ENCODE measurements at places on chromosomes 7 and 10.

DNA sequence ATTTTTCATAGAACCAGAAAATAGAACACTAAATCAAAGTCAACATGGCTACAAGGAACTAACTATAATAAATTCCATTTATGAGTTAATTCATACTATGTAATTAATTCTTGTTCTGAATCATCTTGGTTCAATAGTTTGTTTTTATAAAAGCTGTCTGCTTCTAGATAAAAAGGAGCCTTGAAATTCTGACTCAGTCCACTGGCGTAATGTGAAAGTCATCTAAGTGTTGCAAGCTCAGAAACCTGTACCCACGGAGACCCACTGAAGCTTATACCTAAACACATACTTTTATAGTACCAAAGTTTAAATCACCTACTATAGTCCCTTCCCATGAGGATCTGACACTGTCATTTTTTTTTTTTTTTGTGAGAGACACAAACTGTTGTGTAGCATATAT lies 489.4 kb downstream of the SEMA3D start:
- DNase-seq = no peak

GRCh38 chr7:152050547-152050971 lies 25.1 kb downstream of the GALNT11 start:
- DNase-seq = no peak

DNA sequence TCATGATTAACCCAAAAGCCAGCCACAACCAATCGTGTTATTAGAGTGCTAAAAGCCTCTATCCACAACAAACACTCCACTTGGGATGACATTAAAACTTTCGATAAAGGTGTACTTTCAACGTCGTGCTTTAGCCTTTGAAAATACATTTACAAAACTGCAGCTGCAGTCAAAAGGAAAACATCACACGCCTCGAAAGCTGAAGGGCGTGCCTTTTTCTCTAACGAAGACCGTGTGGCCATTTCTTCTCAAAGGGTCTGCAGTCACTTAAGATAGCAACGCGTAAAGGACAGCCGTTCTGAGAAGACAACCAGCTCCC lies 1.1 kb downstream of the ARHGAP12 start:
- no peak for DNase-seq

GRCh38 chr7:133202942-133203341 lies 49.9 kb upstream of the EXOC4 start:
- no peak for DNase-seq

DNA sequence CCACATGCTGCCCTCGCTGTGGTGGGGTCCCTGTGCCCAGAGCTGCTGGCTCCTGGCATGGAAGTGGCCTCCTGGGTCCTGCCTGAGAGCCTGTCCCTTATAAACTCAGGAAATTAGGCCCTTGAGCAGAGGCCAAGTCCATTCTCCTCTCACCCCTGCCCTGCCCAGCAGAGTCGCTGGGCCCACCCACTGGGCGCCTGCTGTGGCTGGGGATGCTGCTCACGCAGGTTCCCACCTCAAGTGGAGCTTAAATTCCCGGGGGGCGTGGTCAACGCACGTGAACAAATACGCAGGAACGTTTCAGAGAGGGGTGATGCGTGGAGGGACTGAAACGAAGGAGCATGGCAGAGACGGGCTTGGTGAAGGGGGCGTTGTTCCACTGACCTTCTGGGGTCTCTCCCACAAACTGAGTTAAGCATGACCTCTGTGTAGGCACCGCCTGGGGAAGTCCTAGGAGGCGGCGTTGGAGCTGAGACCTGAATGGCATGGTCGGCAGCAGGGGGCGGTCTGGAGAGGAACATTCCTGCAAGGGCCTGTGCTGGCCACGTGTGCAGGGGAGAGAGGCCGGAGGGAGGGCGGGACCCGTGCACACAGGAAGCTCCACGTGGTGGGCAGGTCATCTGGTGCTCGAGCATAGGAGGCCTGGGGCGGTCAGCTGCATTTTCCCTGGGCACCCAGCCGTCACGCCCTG lies 27.9 kb downstream of the FAM20C start:
- no peak for DNase-seq

- no peak for DNase-seq
Observed at GRCh38 chr7:84735011-84735410, 451.8 kb downstream of the SEMA3D start.

GRCh38 chr7:92478095-92478494 lies 349 bp upstream of the ERVW-1 start:
- DNase-seq = no peak

GRCh38 chr10:110918269-110918642 lies 724 bp downstream of the BBIP1 start:
- peak; percentile 79 for DNase-seq

DNA sequence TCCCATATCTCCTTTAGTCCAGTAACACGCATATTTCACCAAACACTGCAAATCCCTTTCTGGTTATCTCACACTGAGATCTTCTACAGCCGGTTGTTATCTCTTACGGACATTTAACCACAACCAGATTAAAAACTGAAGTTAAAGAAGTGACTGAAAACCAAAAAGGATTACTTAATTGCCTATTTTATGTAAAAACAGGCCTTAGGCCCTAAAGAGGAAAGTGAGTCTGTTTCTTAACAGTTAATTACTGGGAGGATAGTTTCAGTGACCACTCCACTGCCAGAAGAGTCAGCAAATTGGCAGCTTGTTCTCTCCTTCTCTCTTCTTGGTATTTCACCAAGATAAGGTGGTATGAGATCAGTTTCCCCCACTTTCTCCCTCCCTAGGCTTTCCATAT lies 161.9 kb upstream of the MEOX2 start:
- no peak for DNase-seq

GRCh38 chr10:129253161-129253864 lies 213.7 kb upstream of the MGMT start:
- no peak for DNase-seq

- no peak for DNase-seq
Observed at GRCh38 chr10:125023255-125023654, 81.3 kb downstream of the ZRANB1 start.

DNA sequence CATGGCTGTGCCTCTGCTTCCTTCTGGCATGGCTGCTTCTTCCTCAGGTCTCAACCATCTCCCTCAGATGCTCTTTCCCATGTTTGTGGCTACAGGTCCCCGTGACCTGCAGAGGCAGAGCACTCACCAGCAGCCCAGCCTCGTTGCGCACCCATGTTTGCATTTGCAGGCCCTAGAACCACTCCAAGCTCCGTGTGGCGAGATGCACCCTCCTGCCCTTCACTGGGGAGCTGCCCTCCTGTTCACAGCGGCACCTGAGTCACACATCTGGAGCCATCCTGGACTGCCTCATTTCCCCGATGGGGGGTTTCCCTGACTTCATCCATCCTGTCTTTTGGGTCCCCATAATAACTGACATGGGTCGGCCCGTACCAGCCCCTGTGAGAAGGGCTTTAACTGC lies 35.9 kb downstream of the EGFR start:
- DNase-seq = no peak

- peak; percentile 10 for DNase-seq
Observed at GRCh38 chr7:39453743-39454355, 112.4 kb upstream of the YAE1 start.

DNA sequence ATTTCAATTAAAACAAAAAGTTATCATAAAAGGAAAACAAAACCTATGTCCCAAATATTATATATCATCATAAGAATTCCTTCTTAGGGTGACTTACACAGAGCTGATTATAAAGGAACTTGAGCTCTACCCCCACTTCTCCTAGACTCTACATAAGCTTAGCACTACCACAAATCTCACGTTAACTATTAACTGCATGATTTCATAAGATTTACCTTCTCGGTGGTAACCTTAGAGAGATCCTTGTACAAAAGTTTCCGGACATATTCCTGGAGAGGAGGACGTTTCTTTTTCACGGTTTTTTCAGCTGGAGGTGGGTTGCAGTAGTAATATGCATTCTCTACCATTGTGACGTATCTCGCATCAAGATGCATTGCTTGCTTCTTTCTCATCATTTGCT lies 83.7 kb downstream of the UPF2 start:
- DNase-seq = no peak

- no peak for DNase-seq
Observed at GRCh38 chr10:69801434-69802315, at the start of gene COL13A1. TSS of gene COL13A1 (plus strand) at chr10:69801906. CDS start at chr10:69802424, 518 bp downstream.

DNA sequence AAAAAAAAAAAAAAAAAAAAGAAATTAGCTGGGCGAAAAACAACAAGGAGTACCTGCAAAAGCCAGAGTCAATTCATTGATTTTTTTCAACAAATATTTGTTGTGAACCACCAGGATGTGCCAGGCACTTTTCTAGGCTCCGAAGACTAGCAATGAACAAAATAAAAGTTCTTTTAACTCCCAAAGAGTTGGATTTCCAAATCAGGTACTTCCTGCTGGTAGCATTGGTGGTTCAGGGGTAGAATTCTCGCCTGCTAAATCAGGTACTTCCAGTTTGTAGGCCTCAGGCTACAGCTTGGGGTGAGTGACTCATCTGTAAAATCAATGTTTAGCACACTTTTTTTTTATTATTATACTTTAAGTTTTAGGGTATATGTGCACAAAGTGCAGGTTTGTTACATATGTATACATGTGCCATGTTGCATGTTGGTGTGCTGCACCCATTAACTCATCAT lies 10.9 kb downstream of the PPA1 start:
- DNase-seq = no peak

GRCh38 chr10:6973899-6974298 lies 393.8 kb upstream of the PRKCQ start:
- DNase-seq = no peak

DNA sequence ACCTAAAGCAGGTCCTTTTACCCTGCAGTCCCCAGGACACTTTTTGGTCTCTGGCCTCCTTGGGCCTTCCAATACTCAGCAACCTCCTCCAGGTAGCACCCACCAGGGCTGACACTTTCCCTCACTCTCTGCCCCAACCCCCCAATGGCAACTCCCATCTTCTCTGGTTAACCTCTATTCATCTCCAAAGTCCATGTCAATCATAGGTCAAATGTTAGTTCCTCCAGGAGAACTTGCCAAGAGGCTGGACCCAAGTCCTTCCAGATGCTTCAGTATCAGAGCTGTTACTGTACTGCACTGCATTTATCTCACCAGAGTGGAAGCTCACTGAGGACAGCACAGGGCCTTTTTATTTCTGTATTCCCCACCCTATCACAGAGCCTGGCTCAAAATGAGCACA lies 295.0 kb upstream of the KLF14 start:
- no peak for DNase-seq

- DNase-seq = no peak
Observed at GRCh38 chr7:85573346-85573745, 386.5 kb upstream of the SEMA3D start.

GRCh38 chr10:5544216-5544805 lies 19.6 kb downstream of the CALML3 start:
- no peak for DNase-seq

- no peak for DNase-seq
Observed at GRCh38 chr10:124949543-124949942, 7.6 kb downstream of the ZRANB1 start.

- DNase-seq = no peak
Observed at GRCh38 chr10:130108934-130109604, 1.6 kb downstream of the C10orf143 start.

- no peak for DNase-seq
Observed at GRCh38 chr10:99339077-99339476, 9.9 kb downstream of the CNNM1 start.

GRCh38 chr7:135334830-135335543 lies 101.3 kb downstream of the STRA8 start:
- no peak for DNase-seq

DNA sequence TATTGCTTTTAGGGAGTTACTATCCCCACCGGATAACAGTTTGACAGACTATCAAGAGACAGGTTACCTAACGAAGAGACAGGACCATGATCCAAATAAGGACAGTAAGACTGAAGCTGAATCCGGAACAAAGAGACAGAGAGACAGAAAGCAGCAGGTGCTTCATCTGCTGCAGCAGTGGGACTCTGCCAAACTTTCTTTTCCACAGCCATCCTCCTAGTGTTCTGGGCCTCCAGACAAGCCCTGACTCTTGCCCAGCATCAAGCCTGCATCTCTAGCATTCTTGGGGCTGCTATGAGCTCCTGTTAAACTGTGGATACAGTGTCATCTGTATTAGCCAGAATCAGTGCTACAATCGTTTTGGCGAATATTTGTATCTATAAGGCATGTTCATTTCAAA lies 761.7 kb downstream of the GRID1 start:
- no peak for DNase-seq

- DNase-seq = no peak
Observed at GRCh38 chr10:88131511-88132139, 268.2 kb downstream of the PTEN start.

DNA sequence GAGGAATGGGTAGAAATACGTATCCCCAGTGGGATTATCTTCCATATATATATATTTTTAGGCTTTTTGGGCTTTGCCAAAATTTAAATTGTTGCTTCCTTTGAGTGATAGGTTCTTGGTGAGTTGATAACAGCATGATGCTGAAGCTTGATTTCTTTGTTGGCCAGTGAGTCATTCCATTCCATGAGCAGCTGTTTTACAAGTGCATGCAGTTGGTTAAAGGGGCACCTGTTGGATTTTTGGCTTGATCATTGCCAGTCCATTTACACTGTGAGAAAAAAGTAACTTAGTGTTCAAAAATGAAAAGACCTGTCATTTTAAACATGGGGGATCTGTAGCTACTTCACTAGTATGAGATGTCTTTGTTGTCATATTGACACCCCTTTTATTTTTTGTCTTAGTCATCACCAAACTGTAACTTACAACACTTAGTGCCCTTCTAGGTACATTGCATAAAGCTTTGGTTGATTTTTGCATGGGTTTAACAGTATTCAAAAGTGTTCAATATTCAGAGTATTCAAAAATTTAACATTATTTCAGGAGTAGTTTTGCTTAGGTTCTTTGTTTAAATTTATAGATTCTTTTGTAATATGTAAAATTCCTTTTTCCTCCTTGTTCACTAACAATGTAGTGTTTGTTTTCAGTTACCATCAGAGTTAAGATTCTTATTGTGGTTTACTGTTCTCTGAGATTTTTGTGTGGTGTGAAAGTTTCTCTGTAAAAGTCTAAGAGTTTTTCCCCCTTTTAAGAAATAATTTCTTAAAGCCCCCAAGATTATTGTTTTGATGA lies 8.8 kb downstream of the AKAP9 start:
- DNase-seq = no peak

GRCh38 chr10:98269435-98269912 lies 1.5 kb upstream of the LOXL4 start:
- DNase-seq = no peak

- no peak for DNase-seq
Observed at GRCh38 chr10:97087296-97087695, 98.5 kb downstream of the SLIT1 start.

DNA sequence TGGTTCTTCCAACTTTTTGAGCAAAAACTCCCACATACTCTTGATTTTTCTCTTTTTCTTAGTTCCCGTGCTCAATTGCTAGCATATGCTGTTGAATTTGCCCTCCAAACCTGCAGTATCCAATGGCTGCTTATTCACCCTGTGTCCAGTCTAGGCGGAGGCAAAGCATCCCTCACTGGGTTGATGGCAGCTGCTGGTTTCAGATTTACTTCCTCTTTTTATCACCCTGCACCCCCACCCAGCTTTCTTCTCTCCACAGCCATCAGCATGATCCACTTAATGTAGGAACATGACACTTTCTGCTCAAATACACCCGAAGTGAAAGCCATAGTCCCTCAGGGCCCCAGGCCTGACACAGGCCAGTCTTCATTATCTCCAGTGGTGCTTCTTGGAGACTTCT lies 87.6 kb upstream of the ADARB2 start:
- DNase-seq = no peak

All from activated T-helper 9 cell treated with anti-CD3 and anti-CD28 coated beads, Interleukin-2, amount 50 U/mL, for 16 hours (primary cell).